ENCODE measurements at places on chromosomes 7 and 10. TPM values are rescaled to one million over a fixed set of nuclear protein-coding genes. Genes with fewer than 3 reads are reported as not detected.
A peak's percentile ranks its signal among the peaks of the same experiment; 100 is the strongest.

DNA sequence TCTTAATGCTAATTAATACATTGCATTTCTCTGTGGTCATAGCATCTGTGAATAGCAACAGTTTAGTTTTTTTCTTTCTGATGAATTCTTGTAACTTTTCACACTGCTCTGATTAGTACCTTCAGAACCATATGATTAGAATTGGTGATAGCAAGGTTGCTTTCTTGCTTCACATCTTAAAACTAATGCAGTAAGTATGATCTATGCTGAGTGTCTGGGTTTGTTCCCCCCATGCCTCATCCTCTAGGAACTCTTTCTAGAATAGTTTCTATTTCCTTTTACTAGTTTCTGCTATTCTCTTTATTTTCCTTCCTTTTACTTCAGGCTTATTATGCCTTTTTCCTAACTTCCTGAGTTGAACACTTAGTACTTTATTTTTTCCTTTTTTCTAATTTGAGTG, 32.4 kb downstream of the TES start:
- no peak for DNase-seq

DNA sequence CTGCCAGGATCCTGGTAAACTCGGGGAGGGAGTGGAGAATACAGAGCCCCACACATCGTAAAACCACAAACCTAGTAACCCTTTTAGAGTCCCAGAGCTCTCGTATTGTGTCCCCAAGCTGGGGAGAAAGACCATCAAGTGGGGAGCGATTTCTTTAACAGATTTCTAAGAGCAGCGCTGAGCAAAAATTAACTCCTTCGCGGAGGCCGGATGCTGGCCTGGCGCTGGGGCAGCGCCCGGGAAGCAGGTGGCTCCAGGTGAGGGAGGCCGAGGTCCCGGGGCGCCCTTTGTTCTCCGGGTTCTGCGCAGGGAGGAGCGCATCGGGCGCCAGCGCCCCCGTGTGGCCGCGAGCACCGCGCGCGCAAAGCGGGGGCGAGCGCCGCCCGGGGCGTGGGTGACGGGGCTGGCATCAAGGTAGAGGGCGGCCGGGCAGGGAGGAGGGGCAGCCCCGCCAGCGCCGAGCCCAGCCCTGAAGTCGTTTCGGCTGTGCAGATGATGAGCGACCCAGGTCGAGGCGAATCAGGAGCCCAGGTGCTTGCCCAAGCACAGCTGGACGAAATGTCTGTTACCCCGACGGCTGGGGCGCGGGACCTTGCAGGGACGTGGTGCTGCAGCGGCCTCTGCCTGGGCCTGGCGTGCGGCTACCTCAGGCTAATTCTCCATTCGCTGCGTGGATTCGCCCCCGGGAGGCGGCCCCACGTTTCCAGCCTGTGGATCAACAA, 10.4 kb upstream of the FGFR2 start:
- DNase-seq = no peak

GRCh38 chr10:9885761-9886160, 1131.9 kb upstream of the CELF2 start:
- no peak for DNase-seq

- DNase-seq = no peak
These were observed 24.0 kb downstream of the OSBPL3 start for GRCh38 chr7:24956021-24956420.

GRCh38 chr7:150781103-150781502, 19.1 kb downstream of the TMEM176B start:
- DNase-seq = no peak

- no peak for DNase-seq
These were observed 261.3 kb downstream of the BICC1 start for GRCh38 chr10:58773944-58774343.

DNA sequence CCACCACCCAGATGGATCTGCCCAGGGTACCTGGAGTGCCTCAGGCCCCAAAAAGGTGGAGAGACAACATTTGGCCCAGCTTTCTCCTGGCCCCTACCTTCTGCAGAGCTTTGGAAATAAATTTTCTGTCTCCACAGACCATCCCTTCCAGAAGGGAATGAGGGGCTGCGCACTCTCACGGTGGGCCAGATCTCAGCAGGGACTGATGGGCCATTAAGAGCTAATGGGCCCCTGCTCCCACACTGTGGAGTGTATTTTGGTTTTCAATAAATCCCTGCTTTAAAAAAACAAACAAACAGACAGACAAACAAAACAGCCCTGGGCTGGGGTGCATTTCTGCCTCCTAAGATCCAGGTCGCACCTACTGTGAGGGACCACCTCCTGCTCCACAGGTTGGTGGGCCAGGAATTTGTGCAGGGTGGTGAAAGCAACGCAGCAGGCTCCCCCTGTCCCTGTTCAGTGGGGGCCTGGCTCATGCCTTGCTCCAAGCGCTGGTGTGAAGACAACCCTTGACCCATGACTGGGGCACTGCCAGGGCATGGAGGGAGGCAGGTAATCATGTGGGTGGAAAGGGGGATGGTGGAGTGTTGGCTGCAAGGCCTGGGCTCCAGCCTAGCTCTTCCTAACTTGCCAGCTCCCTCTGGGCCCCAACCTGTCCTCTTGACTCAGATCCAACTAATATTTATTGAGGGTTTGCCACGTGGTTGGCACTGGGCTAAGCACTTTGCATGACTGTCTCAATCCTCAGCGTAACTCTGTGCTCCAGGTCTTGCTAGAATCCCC, 88.5 kb downstream of the COL13A1 start:
- DNase-seq = no peak

- DNase-seq = peak; percentile 43
These were observed 9.4 kb downstream of the STRIP2 start for GRCh38 chr7:129443612-129444011.

GRCh38 chr10:47241946-47242867, 57.8 kb upstream of the GDF10 start:
- no peak for DNase-seq

GRCh38 chr7:156534925-156535324, 105.6 kb upstream of the RNF32 start:
- DNase-seq = no peak

DNA sequence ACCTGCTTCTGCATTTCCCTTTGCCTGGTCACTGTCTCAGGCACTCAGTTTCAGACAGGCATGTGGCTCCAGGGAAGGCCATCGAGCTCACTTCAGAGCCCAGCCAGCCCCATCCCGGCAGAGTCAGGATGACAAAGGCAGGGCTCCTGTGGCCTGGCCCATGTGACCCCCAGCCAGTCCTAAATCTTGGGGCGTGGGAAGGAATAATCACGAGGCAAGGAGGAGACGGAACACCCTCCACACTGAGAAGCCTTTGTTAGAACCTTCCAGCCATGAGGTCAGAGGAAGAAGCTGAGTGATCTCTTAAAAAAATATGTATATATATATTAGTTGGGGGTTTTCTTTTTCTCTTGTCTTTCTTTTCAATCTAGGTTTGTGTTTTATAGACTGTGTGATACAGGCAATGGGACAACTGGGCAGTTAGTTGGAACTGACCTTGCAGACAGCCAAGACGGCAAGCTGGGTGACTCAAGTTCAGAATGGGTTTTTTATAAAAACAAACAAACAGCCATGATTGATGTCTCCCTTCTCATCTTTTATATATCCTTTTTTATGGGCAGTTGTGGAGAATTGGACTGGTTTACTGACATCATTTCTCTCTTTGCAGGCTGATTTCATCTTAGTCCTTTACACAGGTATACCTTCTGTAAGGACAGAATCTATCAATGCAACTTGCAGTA, 60.8 kb downstream of the CHN2 start:
- DNase-seq = no peak

- no peak for DNase-seq
These were observed 96.8 kb downstream of the GLRX3 start for GRCh38 chr10:130233035-130233360.

GRCh38 chr7:907158-907980, 31.0 kb downstream of the GET4 start:
- no peak for DNase-seq

DNA sequence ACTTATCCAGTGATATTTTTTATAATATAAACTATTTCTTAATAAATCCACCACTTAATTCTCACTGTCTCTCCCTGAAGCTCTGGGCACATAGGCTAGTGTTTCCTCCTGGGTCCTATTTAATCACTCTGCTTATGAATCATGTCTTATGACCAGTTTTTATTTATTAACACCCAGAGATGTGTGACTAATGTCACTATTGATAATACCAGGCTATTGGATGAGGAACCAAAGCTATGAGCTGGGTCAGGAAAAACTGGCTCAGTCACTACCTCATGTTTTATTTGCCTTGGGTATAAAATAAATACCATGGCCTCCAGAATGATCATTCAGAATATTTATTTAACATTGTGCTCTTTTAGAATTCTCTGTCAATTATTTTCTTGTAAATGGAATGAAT, 5.2 kb downstream of the SEMA3E start:
- DNase-seq = no peak

DNA sequence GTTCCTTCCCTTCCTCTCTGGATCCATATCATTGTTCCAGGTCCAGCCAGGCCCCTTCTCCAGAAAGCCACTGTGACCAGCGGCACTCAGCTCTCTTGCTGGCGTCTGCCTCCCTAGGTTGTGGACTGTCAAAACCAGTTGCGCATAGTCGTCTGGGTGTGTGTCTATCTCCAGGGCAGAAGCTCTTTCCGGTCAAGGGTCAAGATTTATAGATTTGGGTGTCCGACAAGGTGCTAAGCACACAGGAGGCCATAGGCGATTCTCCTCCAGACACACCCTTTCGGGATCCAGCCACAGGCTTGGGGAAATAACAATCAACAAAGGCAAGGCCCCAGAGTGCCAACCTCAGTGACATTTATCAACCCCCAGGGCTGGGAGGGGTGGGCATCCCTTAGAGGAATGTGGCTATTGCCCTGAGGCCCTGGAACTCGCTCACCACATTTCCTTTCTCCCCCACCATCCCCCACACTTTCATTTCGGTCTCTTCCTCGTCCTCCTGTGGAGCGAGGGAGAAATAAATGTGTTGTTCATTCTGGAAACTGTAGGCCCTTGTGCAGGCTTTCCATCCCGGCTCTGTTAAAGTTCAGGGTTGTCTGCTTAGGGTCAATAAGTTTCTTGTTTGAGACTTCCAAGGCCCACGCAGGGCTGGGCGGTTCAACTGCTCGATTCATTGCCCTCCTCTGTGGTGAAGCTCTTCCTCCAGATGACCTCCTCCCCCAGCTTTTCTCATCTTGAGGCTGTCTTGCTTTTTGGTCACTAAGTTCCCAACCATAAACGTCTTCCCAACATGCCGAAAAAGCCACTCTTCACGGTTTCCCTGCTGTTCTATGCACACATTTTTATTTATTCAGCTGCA, 57.9 kb downstream of the AFAP1L2 start:
- no peak for DNase-seq

DNA sequence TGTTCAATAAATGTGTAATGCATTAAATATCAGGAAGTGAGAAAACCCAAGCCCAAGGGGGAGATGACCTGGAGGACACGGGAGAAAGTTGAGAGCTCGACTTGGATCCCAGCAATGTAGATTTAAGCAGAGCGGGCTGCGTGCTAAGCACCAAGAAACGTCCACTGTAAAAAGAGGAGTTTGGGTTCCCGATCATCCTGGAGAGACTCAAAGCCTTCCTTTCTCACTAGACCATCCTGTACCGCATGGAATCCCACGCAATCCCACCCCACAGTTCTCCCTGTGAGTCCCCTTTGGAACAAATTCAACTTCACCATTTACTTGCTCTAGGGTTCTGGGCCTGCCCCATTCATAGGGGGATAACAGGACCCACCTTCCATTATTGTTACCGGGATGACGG, 2.4 kb downstream of the TRPV6 start:
- DNase-seq = no peak

GRCh38 chr7:103996017-103996551, 6.6 kb upstream of the RELN start:
- DNase-seq = no peak

- no peak for DNase-seq
These were observed 1307.7 kb upstream of the LRRTM3 start for GRCh38 chr10:65618126-65618525.

Gene ABLIM1
- 107 TPM for total RNA-seq

Gene PHYHIPL
- total RNA-seq = 0.32 TPM

Gene GSTO2
- not detected for total RNA-seq

Gene GDF10
- total RNA-seq = 0.20 TPM

Gene LRRC18
- not detected for total RNA-seq

Gene MMD2
- not detected for total RNA-seq

Measured in gastrocnemius medialis (tissue), 4 donors.